ENCODE measurements at places on chromosomes 7 and 10. TPM values are rescaled to one million over a fixed set of nuclear protein-coding genes. Genes with fewer than 3 reads are reported as not detected.

DNA sequence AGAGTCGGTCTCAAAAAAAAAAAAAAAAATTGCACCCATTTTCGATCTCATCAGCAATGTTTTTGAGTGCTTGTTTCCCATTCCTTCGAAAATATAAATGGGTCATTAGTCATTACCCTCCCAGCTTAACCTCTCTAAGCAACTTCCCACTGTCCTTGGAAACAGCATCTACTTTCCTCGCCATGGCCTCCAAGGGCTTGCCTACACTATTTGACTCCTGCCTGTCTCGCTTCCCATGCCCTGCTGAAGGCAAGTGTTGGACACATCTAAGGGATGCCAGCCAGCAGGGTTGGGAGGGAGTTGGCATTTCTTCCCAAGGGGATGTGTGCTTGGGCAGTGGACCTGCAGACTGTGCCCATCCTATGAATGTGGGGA is 12.7 kb upstream of the RHBDD2 start:
- no peak for DNase-seq

- peak; percentile 86 for DNase-seq
These were observed 70.5 kb downstream of the ZMIZ1 start for GRCh38 chr10:79139124-79139835.

The OTUD1 gene
- total RNA-seq, result 24.1 TPM

The WEE2 gene
- total RNA-seq, result not detected

The BAMBI gene
- 2.1 TPM for total RNA-seq

- DNase-seq, result no peak
These were observed 6.3 kb downstream of the ACTL6B start for GRCh38 chr7:100649826-100650565.

DNA sequence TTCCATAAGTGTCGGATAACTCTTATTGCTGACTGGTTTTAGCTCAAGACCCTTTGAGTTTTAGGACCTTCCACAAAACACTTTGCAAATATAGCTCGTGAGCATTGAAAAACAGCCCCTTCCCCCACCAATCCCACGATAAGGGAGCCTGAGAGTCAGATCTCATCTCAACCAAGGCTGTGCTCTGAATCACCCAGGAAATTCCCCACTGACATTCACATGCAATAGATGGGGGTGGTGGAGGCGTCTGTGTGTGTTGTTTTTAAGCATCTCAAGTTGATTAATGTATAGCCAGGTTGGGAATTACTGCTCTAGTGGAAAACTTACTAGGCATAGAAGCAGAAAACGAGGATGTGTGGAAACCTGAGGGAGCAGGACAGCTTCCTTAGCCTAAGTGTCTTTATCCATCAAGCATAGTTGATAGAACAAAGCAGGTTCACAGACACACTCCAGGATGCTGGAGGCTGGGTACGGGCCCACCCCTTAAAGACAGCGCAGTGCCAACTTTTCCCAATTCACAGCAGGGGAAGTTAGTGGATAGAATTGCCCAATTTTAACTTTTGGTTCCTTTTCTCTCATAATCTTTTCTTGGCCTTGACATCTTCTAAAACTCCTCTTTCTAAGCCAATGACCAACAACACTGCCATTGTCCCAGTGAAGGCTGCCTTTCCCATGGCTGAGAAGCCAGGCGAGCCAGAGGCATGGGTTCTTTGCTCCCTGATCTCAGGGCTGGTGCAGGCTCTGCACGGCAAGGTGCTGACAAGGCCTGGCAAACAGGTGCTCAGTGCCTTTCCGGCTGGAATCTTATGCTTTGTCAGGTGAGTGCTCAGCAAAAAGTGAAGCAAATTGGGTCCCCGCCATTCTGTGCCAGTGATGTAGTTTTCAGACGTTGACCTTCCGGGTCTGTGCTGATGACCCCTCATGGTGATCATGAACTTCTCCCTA is 98.5 kb upstream of the INSIG1 start:
- DNase-seq, result no peak

GRCh38 chr10:106573106-106573505 is 591.4 kb downstream of the SORCS1 start:
- peak; percentile 54 for DNase-seq

GRCh38 chr7:155523168-155523675 is 23.1 kb downstream of the CNPY1 start:
- no peak for DNase-seq

The ZNF804B gene
- not detected for total RNA-seq

The MBL2 gene
- total RNA-seq, result not detected

GRCh38 chr7:101625031-101625791 is 3.9 kb downstream of the MYL10 start:
- DNase-seq, result peak; percentile 52
